Kasumi-1 (cell line): ENCODE measurements at places on chromosomes 6 and 20.

DNA sequence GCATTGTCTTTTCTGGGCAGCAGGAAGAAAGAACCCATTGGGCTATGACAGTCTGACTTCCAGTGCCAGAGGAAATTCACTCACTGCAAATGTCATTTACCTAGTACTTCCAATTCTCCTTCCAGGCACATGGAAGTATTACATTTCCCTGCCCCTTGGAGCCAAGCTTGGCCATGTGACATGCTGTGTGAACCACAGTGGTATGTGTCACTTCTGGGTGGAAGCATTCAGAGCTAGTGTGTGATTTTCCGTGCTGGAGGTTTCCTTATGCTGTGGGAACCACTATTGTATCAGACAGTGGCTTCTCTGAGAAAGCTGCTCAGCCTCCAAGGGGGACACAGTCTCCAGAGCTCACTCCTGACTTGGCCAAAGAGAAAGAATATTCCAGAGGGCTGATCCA, 387.6 kb downstream of the CDC5L start:
- DNase-seq = no peak

GRCh38 chr6:157314705-157315321, 8.5 kb downstream of the TMEM242 start:
- DNase-seq = no peak

DNA sequence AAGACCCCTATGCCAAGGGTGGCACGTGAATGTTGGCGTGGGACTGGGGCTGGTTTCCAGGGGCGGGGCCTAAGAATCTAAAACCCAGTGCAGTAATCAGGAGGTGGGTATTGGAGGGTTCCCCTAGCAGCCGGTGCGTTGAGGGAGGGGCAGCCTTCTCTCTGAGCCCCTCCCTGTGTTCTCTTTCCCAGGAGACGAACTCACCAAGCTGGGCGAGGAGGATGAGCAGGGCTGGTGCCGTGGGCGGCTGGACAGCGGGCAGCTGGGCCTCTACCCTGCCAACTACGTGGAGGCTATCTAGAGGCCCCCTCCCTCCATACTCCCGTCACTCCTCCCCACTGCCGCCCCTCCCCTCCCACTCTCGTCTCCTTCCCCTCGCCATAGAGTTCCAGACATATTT, 23.9 kb downstream of the SPDEF start:
- no peak for DNase-seq

GRCh38 chr6:6820641-6821238, 232.2 kb downstream of the LY86 start:
- DNase-seq = no peak

DNA sequence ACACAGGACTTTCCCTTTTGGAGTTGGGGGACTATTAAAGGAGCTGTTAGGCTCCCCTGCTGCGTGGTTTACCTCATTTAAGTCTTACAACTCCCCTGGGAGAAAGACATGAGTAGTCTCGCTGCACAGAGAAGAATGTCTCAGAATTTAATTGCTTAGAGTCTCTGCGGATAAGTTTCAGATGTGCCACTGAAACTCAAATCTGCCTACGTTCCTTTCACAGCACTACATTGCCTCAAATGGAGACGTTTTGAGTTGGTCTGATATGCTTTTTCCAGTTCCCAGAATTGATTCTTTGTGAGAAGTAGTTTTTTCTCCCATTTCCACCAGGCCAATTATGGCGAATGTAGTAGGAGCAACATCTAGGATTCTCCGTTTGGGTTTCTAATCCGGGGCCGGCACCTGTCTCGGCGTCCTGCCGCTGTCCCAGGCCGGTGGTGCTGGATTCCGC, 532 bp upstream of the SLC35F1 start:
- no peak for DNase-seq

DNA sequence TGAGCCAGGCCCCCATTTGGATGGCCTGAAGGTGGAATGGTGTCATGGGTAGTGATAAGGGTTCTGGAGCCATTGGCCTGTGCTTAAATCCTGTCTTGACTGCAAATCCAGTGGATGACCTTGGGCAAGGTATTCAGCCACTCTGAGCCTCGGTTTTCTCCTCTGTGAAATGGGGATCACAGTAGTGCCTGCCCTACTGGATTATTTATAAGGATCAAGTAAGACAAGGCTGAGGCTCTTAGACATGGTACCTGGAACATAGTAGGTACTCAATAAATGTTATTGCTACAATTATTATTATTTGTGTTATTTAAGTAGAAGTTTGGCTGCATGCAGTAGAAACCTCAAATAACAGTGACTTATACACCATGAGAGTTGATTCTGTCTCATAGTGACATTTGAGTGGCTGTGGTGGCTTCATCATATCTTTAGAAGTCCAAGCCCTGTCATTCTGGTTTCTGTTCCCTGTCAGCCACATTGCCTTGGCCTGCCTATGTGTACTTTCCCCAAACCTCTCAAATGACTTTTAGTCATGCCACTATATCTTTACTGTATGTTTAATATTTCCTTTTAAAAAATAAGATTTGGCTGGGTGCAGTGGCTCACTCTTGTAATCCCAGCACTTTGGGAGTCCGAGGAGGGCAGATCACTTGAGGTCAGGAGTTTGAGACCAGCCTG, 37.6 kb upstream of the CHMP4B start:
- no peak for DNase-seq

DNA sequence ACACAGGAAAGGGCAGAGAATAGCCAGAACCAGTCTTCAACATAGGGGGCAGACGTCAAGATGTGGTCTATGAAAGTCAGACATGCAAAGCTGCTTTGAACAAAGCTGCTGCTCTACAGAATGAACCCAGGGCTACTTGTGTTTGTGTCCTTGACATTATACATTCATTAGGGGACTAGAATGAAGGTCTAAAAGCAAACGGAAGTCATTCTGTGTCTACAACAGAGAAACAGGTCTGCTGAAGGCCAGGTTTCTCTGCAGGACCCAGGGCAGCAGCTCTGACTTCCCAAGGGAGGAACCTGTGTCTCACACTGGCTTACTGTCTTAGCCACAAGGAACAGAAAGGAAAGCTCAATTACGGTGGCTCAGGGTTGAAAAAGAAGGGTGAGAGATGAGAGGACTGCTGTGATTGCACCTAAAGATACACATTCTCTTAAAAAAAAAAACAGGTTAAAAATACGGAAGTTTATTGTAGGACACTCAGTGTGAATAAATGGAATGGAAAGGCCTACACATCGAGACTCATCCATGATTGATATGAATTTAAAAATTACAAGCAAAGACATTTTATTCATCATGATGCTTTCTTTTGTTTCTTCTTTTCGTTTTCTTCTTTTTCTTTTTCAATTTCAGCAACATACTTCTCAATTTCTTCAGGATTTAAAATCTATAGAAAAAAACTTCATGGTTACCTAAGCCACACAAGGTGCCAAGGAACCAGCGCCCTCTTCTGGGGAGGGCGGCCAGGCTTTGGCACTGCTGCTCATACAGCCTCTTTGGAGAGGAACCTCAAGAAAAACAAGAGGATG, 6.7 kb downstream of the PSMA7 start:
- DNase-seq = peak; percentile 84

DNA sequence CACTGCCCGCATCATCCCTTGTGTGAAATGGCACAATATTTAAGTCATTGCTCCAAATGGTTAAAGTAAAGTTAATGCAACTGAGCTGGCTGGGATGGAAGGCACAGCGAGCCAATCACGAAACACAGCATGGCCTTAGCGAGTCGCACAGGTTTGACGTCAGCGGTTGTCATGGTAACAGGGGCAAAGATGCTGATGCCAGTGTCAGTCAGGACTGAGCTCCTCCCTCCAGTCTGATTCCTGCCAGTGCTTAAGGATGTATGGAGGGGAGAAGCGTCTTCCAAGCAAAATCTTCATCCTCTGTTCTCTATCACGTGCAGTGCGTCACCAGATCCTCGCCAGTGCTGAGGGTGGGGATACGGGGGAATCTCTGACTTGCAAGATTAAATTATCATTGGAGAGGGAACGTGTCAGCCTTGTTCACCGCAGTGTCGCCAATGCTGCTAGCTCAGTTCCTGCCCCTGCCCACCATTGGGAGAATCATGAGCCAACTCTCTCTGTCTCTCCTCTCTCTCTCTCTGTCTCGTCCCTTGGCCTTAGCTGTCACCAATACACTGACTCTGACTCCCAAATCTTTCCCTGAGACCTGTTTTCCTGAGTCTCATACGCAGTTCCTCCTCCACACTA, 24.5 kb downstream of the TSPYL4 start:
- no peak for DNase-seq

DNA sequence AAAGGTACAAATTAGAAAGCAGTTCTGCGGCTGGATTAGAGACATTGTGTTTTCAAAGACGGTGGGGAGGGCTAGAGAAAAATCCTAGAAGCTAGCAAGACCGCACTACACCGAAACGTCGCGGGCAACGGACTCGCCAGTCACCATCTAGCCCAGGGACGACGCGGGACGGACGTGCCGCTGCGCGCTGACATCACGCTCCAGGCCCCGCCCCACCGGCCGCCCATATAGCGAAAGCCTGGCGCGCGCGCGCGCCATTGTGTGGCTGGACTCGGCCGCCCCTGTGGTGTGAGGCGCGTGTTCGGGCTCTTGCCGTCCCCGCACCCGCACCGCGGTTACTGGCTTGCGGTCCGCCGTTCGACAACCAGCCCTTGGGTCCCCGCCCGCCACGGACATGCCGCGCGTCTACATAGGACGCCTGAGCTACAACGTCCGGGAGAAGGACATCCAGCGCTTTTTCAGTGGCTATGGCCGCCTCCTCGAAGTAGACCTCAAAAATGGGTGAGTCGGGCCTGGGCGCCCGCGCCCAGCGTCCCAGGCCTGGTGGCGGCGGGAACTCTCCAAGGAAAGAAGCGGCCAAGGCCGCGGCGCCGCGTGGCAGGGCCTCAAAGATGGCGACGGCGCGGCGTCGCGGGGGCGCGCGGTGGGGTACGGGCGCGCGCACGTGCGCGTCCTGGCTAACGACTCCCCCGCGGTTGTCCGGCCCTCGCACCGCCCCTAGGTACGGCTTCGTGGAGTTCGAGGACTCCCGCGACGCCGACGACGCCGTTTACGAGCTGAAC, at the start of gene SRSF6:
SRSF6 (plus strand) TSS at position 257 of the 782 bp plus-strand sequence; CDS start at position 395, 138 bp downstream.
- peak; percentile 88 for DNase-seq

DNA sequence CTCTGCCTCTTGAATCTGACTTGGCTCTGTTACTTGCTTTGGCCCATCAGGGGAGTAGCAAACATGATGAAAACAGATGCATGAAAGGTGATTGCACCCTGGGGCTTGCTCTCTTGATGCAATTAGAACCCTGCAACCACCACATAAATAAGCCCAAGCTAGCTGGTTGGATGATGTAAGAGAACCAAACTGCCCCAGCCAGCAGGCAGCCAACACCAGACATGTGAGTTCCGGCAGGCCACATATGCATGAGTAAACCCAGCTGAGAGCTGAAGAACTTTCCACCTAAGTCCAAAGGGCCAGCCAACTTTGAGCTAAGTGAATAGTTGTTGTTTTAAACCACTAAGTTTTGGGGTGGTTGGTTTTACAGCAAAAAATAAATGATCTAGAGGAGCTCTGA, 268.4 kb downstream of the FARS2 start:
- DNase-seq = no peak

- DNase-seq = no peak
Measured at GRCh38 chr20:48031122-48031521, 245.8 kb upstream of the SULF2 start.

GRCh38 chr6:126531286-126531685, 191.4 kb downstream of the CENPW start:
- DNase-seq = peak; percentile 16

GRCh38 chr6:82217018-82217586, 30.4 kb downstream of the IBTK start:
- no peak for DNase-seq

DNA sequence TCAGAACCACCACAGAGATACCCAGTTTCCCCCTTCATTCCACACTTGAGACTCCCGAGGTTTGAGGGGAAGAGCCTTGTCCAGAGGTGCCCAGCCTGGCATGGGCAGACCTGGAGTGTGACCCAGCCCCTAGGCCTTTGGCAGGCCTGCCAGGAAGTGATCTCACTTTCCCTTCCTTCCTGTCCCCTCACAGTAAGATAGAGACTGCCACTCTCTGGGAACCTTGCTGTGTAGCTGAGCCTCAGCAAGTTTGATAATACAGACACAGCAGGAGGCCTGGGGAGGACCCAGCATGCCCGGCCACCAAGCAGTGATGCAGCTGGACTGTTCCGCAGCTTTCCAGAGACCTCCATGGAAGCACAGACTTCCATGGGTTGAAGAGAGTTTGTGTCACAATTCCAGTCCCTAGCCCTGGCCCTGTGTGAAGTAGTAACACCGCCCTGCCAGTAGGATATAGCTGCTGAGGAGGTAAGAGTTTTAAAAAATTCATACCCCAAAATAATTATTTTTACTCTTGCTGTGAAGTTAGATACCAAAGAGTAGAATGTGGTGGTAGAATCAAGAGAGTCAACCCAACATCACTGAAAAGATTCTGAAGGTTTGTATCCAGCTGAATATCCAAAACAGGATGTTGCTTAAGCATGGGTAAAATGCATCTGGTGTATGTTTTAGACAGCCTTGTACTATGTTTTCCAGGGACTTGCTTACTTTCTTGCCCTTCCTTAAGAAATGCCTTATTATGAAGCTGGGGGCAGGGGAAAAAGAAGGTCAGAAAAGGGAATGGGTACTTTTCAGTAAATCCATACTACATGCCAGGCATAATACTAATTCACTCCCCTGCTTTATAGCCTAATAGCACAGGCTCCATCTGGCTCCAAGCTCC, 16.3 kb downstream of the PKIG start:
- DNase-seq = peak; percentile 9

DNA sequence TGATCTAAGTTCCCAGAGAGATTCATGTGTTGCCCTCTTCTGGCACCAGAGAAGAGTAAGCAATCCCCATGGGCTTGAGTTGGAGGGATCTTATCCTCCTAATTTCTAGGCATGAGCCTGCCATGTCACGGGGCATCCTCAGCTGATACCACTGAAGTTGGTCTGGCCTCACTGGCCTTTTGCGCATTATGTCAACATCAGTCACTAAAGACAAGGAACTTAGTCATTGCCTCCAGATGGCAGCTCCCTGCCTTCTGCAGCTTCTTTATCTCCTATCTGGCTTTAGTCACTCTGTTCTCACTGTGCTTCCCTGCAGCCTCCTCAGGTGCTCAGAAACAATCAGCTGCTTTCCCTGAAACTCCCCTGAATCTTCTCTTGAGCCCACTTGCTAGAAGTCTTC, 312.2 kb downstream of the ADGRG6 start:
- DNase-seq = no peak

- DNase-seq = no peak
Measured at GRCh38 chr6:131678442-131678841, 22.8 kb downstream of the OR2A4 start.
